ENCODE measurements at places on chromosomes 11 and 22. TPM values are rescaled to one million over a fixed set of nuclear protein-coding genes. Genes with fewer than 3 reads are reported as not detected.

ARRB1 gene
- total RNA-seq, result 26.5 TPM

DKK3 gene
- total RNA-seq, result 4.6 TPM

DRD2 gene
- total RNA-seq, result not detected

CASP4 gene
- 75.5 TPM for total RNA-seq

DAGLA gene
- total RNA-seq, result 0.06 TPM

RAG2 gene
- not detected for total RNA-seq

SMTNL1 gene
- not detected for total RNA-seq
